ENCODE measurements at places on chromosomes 3 and 15. TPM values are rescaled to one million over a fixed set of nuclear protein-coding genes. Genes with fewer than 3 reads are reported as not detected.

The SCG5 gene
- total RNA-seq, result not detected

The CCDC9B gene
- 13.4 TPM for total RNA-seq

The COL7A1 gene
- total RNA-seq, result 9.6 TPM

The MUC20 gene
- 11.0 TPM for total RNA-seq

The ZCWPW2 gene
- total RNA-seq, result 2.1 TPM

The CADPS gene
- 1.5 TPM for total RNA-seq

GRCh38 chr3:41029356-41029755 lies 169.9 kb upstream of the CTNNB1 start:
- no peak overlapping the region for H3K27ac ChIP-seq
- H3K36me3 ChIP-seq, result no peaks in the 10 kb centered on the region
- H3K4me3 ChIP-seq, result no peak overlapping the region
- H3K27me3 ChIP-seq, result no peaks in the 10 kb centered on the region

- no peaks in the 10 kb centered on the region for H3K27me3 ChIP-seq
- H3K4me1 ChIP-seq, result peaks cover 6% of the 10 kb centered on the region
- H3K36me3 ChIP-seq, result no peaks in the 10 kb centered on the region
- DNase-seq, result no peak
- no peak overlapping the region for H3K27ac ChIP-seq
Observed at GRCh38 chr3:56005196-56005805, 463.0 kb downstream of the ERC2 start.

DNA sequence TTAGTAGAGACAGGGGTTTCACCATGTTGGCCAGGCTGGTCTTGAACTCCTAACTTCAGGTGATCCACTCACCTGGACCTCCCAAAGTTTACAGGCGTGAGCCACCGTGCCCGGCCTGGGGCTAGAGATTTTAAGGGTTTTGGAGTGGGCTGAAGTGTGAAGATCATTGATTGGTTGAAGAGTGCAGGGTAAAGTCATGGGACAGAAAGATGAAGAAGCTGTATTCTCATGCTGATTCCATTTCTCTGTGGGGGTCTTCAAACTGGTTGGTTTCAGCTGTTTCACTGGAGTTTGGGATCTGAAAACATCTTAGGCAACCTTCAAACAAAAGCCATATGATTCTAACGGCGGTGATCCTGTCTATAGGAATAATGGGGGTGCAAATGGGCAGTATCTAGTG lies 52.1 kb downstream of the GATM start:
- no peaks in the 10 kb centered on the region for H3K27me3 ChIP-seq
- H3K36me3 ChIP-seq, result no peaks in the 10 kb centered on the region
- no peak overlapping the region for H3K27ac ChIP-seq
- no peaks in the 10 kb centered on the region for H3K4me1 ChIP-seq
- H3K4me3 ChIP-seq, result no peak overlapping the region

DNA sequence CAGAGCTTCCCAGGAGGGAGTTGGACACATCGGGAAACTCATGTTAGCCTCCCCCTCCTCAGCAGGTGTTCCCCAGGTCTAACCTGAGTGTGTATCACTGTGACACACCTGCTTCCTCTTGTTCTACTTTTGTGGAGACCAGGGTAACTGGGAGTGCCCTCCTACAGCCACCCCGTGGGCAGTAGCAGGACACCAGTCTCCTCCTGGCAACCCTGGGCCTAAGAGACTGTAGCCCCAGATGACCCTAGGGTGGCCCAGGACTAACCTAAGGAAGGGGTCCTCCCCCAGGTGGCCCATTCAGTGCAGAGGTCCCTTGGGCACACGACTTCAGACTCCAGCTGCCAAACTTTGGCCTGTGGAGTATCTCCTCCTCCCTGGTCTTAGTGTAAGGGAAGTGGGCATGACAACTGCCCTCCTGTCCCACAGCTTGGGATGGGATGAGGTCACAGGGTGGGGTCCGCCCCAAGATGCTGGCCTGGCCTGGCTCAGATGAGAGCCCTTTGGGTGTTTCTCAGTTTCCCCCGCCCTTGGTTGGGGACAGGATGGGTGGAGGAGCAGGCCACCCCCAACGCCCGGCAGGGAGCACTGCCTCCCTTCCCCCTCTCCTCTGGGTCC lies 4.8 kb downstream of the CSK start:
- no peak for DNase-seq
- no peaks in the 10 kb centered on the region for H3K36me3 ChIP-seq
- H3K4me3 ChIP-seq, result no peak overlapping the region
- H3K27ac ChIP-seq, result no peak overlapping the region
- peaks cover 27% of the 10 kb centered on the region for H3K4me1 ChIP-seq

GRCh38 chr3:98553753-98554152 lies 22.0 kb downstream of the GPR15 start:
- no peaks in the 10 kb centered on the region for H3K27me3 ChIP-seq
- DNase-seq, result no peak
- H3K36me3 ChIP-seq, result no peaks in the 10 kb centered on the region

DNA sequence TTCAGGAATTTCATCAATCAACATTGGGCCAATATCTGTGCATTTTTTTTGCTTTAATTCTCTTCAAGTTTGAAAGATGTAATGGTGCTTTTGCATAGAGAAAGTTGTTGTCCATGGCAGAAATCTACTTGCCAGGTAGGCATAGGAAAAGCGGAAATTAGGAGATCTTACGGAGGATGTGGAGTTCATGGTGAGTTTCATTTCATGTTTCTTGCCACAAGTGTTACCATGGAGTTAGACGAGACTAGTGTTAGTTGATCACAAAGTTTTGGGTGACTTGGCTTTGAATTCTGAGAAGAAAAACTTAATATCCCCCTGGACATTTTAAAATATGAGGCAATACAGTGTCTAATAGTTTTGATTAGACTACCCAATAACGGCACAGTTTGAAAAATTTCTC lies 1.0 kb upstream of the P2RY13 start:
- no peak for DNase-seq
- H3K4me3 ChIP-seq, result no peak overlapping the region
- H3K27ac ChIP-seq, result no peak overlapping the region
- no peaks in the 10 kb centered on the region for H3K36me3 ChIP-seq
- H3K27me3 ChIP-seq, result no peaks in the 10 kb centered on the region

- no peak overlapping the region for H3K4me3 ChIP-seq
- H3K36me3 ChIP-seq, result no peaks in the 10 kb centered on the region
- no peaks in the 10 kb centered on the region for H3K27me3 ChIP-seq
- H3K27ac ChIP-seq, result no peak overlapping the region
- DNase-seq, result no peak
Observed at GRCh38 chr3:81442758-81443456, 318.5 kb downstream of the GBE1 start.

DNA sequence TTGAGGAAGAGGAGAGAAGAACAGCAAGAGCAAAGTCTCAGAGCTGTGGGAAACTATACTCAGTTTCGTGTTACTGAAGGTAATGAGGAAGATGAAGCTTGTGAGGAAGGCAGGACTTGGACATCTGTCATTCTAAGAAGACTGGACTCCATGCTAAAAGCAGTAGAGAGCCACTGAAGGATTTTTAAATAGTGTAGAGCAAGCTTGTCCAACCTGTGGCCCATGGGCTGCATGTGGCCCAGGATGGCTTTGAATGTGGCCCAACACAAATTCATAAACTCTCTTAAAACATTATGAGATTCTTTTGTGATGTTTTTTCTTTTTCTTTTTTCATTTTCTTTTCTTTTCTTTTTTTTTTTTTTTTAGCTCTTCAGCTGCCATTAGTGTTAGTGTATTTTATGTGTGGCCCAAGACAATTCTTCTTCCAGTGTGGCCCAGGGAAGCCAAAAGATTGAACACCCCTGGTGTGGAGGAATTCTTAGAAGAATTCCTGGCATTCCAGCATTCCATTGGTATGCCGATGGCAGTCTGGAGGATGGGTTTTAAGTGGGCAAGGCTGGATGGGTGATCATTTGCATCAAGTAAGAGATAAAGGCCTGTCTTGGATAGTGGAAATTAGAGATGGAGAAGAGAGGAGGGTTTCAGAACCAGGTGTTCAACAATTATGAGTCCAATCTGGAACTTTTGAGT lies 6.9 kb upstream of the NFKBIZ start:
- H3K27ac ChIP-seq, result no peak overlapping the region
- no peaks in the 10 kb centered on the region for H3K4me1 ChIP-seq
- no peaks in the 10 kb centered on the region for H3K36me3 ChIP-seq

GRCh38 chr3:192091831-192092230 lies 630.9 kb downstream of the PYDC2 start:
- no peak for DNase-seq
- no peaks in the 10 kb centered on the region for H3K4me1 ChIP-seq
- H3K36me3 ChIP-seq, result no peaks in the 10 kb centered on the region
- H3K4me3 ChIP-seq, result no peak overlapping the region
- no peak overlapping the region for H3K27ac ChIP-seq

DNA sequence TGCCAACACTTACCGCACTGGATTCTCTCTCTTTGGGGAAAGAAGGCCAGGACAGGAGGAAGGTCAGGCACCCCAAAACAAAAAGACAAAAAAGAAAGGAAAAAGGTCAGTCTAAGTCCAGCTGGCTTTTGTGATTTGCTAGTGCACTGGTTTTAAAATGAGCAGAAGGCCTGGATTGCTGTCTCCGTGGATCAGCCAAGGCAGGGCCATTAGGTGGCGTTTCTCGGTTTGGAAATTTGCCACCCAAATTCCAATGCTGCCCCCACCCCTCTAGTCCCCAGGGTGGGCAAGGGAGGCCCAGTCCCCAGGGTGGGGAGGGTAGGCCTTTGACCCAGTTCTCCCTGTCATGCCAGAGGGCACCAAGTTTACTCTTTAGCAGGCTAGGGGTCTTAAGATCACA lies 33.3 kb downstream of the TLE3 start:
- H3K27me3 ChIP-seq, result no peaks in the 10 kb centered on the region
- DNase-seq, result no peak
- H3K27ac ChIP-seq, result no peak overlapping the region
- no peak overlapping the region for H3K4me3 ChIP-seq

DNA sequence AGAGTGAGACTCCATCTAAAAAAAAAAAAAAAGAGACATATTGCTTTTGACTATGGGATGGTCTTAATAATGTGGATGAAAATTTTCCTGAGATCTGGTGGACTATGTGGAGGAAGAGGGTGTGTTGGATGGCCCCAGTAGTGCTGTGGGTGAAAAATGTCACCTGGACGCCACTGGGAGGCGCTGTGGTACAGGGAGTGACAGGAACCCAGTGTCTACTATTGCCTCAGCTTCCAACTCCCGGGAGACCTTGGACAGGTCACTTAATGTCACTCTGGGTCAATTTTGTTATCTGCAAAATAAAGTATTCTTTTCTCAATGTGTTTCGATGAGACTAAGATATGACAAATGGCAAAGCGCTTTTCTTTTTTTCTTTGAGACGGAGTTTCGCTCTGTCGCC lies 27.7 kb upstream of the DCP1A start:
- peak; percentile 29 for DNase-seq
- no peak overlapping the region for H3K4me3 ChIP-seq
- no peaks in the 10 kb centered on the region for H3K4me1 ChIP-seq

- no peak overlapping the region for H3K27ac ChIP-seq
- no peaks in the 10 kb centered on the region for H3K4me1 ChIP-seq
- DNase-seq, result no peak
Observed at GRCh38 chr3:113128386-113129015, 82.9 kb upstream of the BOC start.

GRCh38 chr15:89346516-89347231 lies 12.1 kb upstream of the POLG start:
- no peaks in the 10 kb centered on the region for H3K27me3 ChIP-seq
- no peak for DNase-seq
- no peak overlapping the region for H3K27ac ChIP-seq

GRCh38 chr3:25843332-25843731 lies 53.4 kb downstream of the OXSM start:
- H3K27me3 ChIP-seq, result no peaks in the 10 kb centered on the region
- H3K4me3 ChIP-seq, result no peak overlapping the region
- no peak overlapping the region for H3K27ac ChIP-seq
- no peaks in the 10 kb centered on the region for H3K36me3 ChIP-seq
- no peaks in the 10 kb centered on the region for H3K4me1 ChIP-seq
- no peak for DNase-seq

DNA sequence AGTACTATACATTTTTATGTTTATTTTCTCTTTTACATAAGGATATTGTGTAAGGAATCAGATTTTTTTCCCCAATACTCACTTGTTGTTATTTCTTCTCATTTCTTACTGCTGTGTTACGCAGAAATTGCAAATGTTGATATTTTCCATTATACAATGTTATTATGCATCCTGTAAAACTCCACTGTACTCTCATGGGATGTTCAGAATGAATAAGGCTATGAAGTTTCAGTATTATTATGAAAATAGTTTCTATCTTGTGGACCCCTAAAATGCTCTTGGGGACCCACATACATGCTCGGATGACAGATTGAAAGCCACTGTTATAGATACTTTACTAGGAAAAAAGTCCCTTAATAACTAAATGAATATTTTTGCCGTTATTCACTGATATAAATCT lies 329.4 kb downstream of the EPHA3 start:
- DNase-seq, result no peak
- H3K4me3 ChIP-seq, result no peak overlapping the region
- no peak overlapping the region for H3K27ac ChIP-seq
- H3K36me3 ChIP-seq, result no peaks in the 10 kb centered on the region
- no peaks in the 10 kb centered on the region for H3K27me3 ChIP-seq

DNA sequence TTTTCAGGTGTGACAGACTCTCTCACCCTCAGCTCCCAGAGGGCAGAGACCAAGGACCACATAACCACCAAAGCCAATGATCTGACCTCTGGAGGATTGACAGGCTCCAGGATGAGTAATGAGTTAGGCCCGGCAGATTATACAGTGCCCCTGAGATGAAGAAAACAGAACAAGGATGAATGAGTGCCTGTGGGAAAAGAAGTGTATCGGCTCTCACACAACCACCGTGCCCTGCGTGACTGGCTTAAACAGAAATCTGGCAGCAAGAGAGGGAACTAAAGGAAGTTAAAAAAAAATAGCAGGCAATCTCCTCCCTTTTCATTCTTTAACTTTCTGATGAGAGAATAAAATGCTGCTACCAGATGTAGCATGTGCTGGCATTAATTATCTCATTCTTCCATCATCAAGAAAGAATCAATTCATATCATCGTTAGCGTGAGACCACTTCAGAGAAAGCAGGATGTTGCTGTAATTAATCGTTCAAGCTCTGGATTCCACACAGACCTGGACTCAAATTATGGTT lies 227.5 kb upstream of the COL8A1 start:
- DNase-seq, result no peak
- H3K4me1 ChIP-seq, result no peaks in the 10 kb centered on the region
- no peak overlapping the region for H3K27ac ChIP-seq

DNA sequence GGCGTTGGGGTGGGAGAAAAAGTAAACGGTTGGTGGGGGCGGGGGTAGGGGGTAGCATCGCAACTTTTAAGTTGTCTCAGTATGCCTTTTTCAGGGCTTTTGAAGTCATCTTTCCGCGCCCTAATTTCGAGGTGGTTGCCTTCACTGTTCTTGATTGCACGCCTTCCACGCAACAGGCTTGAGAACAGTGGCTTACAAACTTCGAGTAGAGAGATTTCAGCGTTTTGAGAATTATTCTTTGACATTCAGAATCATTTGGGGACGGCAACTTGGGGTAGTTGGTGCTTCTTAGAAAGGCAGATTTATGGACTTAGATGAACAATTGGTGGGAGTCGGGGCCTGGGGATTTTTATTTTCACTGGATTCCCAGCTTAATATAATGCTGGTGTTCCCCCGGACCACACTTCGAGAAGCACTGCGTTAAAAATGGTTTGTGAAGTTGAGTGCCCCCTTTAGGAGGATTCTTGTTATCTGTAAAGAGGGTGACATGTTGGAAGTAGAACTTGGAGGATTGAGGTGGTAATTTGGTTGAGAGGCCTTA lies 880 bp downstream of the PPP4R2 start:
- no peaks in the 10 kb centered on the region for H3K27me3 ChIP-seq
- H3K4me3 ChIP-seq, result peak overlapping the region; percentile 74
- H3K27ac ChIP-seq, result peak overlapping the region; percentile 90
- peaks cover 7% of the 10 kb centered on the region for H3K4me1 ChIP-seq
- H3K36me3 ChIP-seq, result no peaks in the 10 kb centered on the region
